Dorsolateral prefrontal cortex (tissue), 122 donors: ENCODE measurements at places on chromosomes 12 and 14.

GRCh38 chr14:84998216-84998615 lies 531.7 kb upstream of the FLRT2 start:
- DNase-seq, result no peak

GRCh38 chr12:93946542-93947150 lies 201.7 kb upstream of the PLXNC1 start:
- no peak for DNase-seq

DNA sequence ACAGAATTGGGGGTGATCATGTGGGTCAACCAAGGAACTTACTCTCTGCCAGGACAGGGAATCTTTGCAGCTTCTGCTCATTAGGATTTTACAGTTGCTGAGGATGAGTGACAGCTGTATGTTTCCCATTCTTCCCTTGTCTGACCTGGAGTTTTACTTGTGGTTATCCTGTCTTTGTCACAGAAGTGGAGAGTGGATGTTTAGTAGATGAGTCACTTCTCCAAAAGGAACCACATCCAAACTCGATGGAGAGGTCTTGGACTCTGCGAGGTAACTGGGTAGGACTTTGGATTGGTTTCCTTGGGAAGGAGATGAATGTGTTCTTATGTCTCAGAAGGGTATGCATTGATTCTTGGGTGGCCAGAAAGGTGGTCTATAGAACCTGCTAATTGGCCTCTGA lies 53.8 kb upstream of the USP44 start:
- no peak for DNase-seq

DNA sequence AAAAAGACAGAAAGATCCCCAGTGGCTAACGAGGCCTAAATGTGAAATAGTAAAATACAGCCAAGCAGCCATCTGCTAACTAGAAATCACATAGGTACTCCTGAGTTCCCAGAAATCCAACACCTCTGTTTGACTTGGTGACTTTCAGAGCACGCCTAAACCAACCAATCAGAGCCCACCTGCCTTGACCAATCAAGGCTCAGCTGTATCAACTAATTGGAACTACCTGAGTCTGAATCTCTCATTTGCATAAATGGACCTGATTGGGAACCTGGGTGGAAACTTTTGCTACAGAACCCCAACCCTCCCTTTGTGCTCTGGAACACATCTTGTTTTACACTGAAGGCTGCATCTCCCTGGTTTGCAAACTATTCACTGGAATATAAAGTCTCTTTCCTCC lies 5.1 kb upstream of the TCL1B start:
- DNase-seq, result no peak

GRCh38 chr14:76080025-76080424 lies 71.7 kb upstream of the GPATCH2L start:
- DNase-seq, result peak; percentile 30

DNA sequence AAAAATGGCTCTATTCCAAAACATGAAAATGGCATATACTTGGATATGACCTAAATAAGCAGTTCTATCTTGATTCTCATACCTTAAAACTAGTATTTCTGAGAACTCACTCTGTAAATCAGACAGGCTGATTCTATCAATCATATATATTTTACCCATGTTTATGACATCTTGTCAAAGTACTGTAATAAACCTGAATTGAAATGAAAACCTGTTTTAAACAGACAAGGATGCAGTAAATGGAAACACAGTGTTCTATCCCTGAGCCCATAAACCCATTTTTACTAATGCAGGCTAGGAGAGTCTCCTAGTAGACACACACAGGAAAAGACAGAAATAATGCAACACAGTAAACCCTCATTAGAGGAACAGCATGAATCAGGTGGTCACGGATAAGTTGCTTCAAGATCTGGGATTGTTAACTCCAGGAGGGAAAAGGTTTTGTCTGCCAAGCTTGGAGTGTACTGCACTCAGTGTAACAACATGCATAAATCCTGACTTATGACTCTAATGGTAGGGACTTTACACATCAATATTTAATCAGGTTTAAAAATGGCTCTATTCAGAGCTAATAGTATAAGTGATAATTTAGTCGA lies 93.6 kb upstream of the CPNE8 start:
- no peak for DNase-seq

DNA sequence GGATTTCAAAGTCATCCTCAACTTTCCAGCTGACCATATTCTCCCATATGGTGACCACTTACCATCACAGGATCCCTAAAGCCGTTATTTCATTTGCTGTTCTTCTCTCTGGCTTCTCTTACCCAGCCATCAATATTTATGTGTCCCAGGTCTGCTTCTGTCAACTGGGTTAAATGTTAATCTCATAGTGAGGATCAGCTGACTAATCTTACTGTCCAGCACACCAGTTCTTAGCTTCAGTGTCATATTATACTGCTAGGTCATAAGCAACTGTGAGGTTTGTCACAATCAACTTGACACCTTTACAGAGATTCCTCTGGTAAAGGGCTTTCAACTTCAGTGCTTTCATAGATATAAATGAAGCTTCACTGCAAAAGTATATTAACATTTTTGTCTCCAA lies 294.4 kb downstream of the DIO2 start:
- no peak for DNase-seq
